ENCODE measurements at places on chromosomes 5 and 9.

GRCh38 chr5:64682608-64683007 is 7.7 kb upstream of the SHISAL2B start:
- DNase-seq = no peak

- peak; percentile 47 for DNase-seq
Measured at GRCh38 chr5:9898319-9898718, 268.2 kb upstream of the TAS2R1 start.

GRCh38 chr5:142292249-142292648 is 32.6 kb downstream of the SPRY4 start:
- DNase-seq = no peak

- DNase-seq = peak; percentile 86
Measured at GRCh38 chr9:34651876-34652601, at the start of gene IL11RA. Gene IL11RA (plus strand): TSS chr9:34652185. CDS start chr9:34655218, 3,033 bp downstream.

DNA sequence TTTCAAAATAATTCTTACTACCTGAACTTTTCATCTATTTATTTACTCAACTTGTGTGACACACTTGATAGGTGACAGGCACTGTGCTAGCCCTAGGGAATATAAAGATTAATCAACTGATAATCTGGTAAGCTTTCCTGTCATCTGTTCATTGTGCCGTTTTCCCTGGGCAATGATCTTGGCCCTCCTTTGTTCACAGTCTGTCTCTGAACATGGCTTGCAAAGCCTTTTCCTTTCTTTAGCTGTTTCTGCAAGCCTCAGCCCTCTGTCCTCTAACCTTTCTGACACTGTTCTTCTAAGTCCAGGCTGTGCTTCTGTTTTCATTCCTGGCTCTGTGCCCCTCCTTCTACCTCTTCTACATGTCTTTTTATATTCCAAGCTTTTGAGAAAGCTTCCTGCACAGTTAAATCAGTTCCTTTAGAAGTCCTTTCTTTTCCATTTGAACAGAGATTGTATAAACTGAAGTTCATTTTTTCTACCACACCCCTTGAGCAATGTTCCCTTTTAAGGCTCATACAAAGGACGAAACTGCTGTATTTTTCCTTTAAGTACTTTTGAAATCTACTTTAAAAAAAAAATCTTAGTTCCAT is 803.0 kb upstream of the ZNF608 start:
- peak; percentile 45 for DNase-seq

GRCh38 chr9:92342825-92343488 is 17.2 kb downstream of the CENPP start:
- peak; percentile 45 for DNase-seq

DNA sequence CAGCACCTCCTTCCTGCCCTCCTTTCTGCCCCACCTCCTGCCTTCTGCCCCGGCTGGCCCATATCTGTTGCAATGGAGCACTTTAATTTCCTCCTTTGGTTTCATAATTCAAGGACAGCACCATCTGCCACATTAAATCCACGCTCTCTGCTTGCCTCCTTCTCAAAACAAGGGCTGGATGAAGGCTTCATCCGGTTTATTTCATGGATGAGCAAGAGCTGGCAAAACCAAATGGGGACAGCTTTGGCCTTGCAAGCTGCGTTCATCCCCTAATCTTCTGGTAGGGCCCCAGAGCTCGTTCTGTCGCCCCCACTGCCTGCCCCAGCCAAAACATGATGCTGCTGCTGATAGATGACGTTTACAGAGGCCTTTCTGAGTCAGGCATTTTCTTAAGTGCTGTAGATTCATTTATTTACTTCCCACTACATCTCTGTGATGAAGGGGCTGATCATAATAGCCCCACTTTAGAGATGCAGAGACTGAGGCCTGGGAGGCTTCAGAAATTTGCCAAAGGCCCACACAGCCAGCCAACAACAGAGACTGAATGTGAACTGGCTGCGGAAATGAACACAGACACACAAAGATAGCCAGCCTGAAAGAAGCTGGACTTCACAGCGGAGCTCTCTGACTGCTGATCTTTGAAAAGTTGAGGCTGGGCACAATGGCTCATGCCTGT is 115.6 kb upstream of the CPEB4 start:
- no peak for DNase-seq

GRCh38 chr5:132181011-132181629 is 46.5 kb downstream of the P4HA2 start:
- no peak for DNase-seq

GRCh38 chr5:57902095-57902494 is 419.5 kb upstream of the ACTBL2 start:
- DNase-seq = peak; percentile 22

DNA sequence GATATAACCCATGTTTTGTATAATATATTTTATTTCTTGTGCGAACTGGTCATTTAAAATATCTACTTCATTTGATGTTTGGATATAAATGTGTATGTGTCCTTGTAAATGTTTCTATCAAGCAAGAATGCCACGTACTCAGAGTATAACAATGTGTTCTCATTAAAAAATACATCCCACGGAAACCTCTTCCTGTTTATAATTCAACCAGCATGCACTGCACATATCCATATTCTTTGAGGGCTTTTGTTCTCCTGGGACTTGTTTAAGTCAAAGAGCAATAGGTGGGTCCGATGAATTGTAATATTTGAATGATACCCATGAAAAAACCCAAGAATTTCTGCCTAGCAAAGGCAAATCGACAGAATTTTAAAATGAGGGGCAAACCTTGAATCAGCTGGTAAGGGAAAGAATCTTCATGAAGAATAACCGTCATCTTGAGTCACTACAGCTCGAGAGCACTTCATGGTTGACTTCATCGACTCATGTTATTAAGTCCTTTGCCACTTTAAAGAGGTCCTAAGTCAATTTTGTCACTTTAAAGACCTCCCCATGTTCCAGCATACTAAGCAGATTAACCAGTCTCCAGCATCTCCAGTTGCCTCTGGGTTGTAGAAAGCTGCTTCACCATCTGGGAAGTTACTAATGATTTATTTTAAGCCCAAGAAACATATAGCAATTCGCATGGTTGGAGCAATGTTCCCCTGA is 80.6 kb downstream of the NPR3 start:
- DNase-seq = peak; percentile 29

DNA sequence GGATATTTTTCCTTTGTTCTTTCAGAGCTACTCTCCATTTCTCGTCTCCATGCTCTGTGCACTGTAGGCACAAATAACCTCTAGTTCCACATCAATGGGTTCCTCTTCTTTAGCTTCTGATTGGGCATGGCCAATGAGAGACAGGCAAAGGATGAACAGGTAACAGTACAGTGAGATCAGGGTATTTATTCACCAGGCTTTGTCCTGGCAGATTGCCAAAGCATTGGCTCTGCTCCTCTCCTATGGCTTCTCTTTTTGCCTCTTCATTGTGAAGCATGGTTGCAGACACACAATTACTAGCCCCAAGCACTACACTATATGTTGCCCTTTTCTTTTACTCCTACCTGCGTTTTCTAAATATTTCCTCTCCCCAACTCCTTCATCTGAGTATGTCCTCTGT is 215.1 kb upstream of the ARRDC3 start:
- DNase-seq = no peak

DNA sequence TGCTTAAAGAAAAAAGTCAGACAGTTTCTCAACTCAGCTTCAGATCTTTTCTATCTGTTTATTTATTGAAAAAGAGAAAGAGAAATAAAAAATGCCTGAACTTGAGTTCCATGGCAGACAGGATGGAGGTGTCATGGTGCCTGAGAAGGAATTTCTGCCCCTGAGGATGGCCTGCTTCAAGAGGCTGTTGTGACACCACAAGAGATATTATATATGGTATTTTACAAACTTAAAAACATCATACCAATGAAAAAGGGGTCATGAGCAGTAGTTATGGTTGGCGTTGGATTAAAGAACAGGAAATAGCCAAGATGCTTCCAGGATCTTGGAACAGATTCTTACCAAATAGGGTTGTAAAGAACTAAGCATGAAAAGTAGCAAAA is 344.6 kb downstream of the GLIS3 start:
- DNase-seq = no peak

DNA sequence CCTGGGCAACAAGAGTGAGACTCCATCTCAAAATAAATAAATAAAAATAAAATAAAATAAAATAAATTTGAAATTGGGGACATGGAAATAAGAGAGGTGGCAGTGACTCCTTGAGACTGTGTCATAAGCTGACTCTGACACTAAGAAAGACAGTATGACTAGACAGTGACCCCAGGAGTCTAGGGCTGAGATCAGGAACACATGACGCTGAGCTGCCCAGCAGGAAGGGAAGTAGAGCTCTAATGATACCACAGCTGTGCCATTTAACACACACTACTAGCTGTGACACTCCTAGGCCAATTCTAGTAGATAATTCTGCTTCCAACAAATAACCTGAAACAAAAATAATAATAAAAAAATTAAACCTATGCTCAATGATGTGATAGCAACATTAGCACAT is 293.0 kb downstream of the SEC61B start:
- no peak for DNase-seq

GRCh38 chr5:138737494-138738265 is 15.5 kb upstream of the CTNNA1 start:
- DNase-seq = peak; percentile 32

GRCh38 chr5:124232515-124232914 is 513.9 kb downstream of the ZNF608 start:
- no peak for DNase-seq

GRCh38 chr5:89105836-89106235 is 222.9 kb upstream of the MEF2C start:
- DNase-seq = no peak

DNA sequence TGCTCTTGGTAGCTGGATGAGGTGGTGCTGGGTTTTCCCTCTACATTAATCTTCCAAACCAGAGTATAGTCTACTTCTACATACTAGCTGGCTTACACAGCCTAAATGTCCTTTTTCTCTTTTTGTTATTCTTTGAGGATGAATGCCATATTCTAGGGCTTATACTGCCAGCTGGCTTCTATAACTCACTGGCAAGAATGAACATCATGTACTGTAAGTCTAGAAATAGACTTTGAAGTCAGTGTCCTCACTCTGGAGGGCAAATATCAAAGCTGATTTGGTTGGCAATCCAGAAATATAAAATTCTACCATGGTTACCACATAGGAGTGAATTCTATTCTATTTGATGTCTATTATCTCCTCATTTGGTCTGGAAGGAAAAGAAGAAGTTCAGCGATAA is 251.7 kb upstream of the TYRP1 start:
- DNase-seq = no peak

- peak; percentile 91 for DNase-seq
Measured at GRCh38 chr5:68333649-68334552, 118.3 kb downstream of the PIK3R1 start.

DNA sequence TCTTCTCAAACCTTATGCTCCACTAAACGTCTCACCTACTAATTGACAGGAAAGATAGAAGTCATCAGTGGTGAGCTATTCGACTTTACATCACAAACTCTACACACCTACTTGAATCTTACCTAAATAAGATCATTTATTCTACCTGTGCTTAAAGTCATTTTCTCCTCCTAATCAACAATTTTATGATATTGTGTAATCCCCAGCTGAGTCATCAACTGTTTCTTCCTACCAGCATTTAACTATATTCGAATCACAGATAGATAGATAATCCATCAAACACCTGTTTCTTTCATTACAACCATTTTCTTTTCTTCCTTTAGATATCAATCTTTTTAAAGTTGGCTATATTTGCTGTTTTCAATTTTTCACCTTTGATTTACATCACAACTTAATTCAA is 181.5 kb downstream of the LPAR1 start:
- no peak for DNase-seq
